ENCODE measurements at places on chromosomes 7 and 10.

DNA sequence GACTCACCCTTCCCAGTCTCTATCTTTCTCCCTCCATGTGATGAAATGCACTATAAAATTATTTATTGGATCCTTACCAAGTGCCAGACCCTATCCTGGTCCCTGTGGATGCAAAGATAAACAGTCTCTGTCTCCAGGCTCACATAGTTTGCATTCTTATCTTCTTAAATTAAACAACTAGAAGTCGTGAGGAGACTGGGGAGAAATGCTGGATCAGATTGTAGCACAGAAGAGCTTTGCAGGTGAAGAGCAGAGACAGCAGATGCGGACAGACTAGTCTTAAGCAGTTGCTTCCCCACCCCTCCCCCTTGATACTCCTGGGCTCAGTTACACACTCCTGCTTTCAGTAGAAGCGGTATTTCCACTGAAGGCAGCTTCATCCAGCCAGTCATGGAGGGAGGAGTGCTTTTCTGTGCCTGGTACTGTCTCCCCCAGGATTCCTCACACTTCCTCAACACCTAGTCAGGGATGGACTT, 20.8 kb upstream of the CDK1 start:
- no peak for DNase-seq

- DNase-seq = no peak
Observed at GRCh38 chr7:141001122-141001521, 13.6 kb downstream of the MRPS33 start.

- DNase-seq = no peak
Observed at GRCh38 chr7:113033959-113034358, 52.7 kb downstream of the GPR85 start.

GRCh38 chr10:23826421-23826820, 382.5 kb upstream of the KIAA1217 start:
- peak; percentile 2 for DNase-seq

DNA sequence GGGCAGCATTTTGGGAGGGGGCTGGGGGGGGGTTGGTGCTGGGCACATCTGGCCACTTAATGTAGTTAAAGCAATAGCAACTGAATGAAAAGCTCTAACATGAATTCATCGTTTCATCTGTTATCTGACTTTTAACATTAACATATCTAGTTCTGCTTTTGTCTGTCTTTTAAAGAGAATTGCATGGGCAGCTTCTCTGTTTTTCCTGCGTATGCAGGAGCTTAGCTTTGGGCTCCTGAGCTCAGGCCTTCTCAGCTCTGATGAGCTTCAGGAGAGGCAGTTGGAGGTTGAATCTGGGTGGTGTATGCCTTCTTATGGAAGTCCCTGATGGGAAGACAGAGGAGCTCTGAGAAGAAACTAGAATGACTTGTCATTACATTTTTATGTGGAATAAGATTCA, 58.4 kb downstream of the DNAJB6 start:
- DNase-seq = no peak

Measured in GM03348 (cell line).